HFF-Myc (cell line): ENCODE measurements at places on chromosomes 6 and 20.

DNA sequence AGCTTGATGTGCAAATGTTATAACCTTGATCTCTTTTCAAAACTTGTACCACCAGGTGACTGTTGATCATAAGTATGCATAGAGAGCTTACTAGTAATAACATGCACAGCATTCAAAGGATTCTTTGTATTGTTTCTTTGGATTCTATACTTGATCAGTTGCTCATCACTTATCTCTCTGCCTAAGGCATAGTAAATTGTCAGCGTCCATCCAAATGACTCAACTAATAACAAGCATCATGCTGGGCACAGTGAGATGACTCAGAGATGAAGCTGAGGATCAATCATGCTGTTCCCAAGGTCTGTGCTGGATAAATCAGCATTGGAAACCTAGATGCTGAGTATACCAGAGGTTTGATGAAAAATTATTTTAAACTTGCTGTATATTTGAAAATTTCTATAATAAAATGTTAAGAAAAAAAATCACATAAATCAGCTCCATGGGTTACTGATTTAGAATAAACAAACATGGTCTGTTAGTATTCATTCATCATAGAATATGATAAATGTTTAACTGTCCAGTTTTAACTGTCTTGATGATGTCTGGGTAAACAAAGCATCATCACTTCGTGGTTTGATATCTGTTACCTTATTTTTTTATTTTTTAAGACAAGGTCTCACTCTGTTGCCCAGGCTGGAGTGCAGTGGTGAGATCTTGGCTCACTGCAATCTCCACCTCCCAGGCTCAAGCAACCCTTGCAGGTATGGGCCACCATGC is 45.6 kb upstream of the SGK1 start:
- DNase-seq = no peak

- DNase-seq = no peak
Measured at GRCh38 chr6:38634518-38634917, 5.2 kb downstream of the BTBD9 start.

DNA sequence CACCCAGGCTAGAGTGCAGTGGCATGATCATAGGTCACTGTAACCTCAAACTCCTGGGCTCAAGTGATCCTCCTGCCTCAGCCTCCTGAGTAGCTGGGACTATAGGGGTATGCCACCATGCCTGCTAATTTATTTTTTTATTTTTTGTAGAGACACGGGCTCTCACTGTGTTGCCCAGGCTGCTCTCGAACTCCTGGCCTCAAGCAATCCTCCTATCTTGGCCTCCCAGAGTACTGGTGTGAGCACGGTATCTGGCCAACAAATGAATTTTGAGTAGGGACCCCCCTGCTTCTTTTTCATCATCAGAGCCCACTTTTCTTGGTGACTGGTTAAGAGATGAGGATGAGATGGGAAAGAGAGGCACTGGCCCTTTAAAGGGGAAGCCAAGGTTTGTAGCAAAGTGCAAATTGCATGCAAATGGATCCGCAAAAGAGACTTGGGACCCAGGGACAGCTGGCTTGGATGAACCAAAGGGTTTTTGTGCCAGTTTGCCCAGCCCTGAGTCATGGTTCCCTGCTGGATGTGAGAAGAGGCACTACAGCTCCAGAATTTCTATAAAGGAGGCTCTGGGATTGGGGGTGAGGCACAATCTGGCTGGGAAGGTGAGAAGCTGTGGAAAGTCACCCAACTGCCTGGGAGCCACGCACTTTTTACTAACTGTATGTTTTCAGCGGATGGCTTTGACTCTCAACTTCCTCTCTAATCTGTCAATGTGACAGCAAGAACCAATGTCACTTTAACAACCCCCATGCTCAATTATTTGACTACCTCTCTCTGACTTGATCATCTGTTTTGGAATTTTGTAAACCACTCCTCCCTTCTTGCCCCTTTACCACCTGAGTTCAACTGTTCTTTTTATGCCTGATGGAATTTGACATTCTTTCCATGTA is 58.7 kb upstream of the RNF24 start:
- no peak for DNase-seq

DNA sequence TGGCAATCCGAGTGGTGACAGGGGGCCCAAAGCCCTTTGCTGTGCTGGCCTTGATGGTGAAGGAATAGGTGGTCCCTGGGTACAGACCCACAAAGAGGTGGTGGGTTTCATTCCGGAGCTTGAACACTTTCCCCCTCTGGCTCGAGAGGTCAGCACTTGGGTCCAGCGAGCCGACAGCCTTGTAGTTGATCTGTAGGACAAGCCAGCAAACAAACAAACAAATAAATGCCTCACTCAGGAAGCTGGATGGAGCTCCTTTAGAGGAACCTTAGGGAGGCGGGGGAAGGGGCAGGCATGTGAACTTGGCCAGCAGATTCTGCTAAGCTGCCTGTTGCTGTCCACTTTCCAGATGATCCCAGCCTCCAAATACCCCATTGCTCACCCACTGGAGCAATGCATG is 733.9 kb upstream of the CHD6 start:
- DNase-seq = no peak

- no peak for DNase-seq
Measured at GRCh38 chr6:150631283-150631983, 31.7 kb downstream of the PLEKHG1 start.

DNA sequence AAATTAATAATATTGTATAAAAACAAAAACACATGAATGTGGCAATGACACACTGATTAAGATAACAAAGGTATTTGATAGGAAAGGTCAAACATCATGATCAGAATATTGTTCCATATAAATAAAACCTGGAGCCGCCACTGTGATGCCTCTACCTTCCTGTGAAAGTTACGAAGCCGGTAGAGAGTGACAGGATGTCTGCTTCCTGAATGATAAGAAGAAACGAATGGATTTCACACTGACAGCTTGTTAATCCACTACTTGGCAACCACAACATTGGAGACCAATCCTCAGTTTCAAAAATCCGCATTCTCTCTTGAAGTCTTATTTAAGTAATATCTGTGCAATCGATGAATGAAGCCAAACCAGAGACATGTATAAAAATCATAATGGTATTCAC is 315.1 kb downstream of the HDGFL1 start:
- no peak for DNase-seq

DNA sequence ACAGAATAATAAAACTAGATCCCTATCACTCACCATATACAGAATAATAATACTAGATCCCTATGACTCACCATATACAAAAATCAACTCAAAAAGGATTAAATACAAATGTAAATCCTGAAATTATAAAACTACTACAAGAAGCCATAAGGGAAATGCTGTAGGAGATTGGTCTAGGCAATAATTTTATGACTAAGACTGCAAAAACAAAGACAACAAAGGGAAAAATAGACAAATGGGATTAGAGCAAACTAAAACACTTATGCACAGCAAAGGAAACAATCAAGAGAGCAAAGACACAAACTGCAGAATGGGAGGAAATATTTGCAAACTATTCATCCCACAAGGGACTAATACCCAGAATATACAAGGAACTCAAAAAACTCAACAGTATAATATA is 4.1 kb upstream of the RNF217 start:
- no peak for DNase-seq

- no peak for DNase-seq
Measured at GRCh38 chr6:27940766-27941165, 16.3 kb upstream of the OR2B6 start.

DNA sequence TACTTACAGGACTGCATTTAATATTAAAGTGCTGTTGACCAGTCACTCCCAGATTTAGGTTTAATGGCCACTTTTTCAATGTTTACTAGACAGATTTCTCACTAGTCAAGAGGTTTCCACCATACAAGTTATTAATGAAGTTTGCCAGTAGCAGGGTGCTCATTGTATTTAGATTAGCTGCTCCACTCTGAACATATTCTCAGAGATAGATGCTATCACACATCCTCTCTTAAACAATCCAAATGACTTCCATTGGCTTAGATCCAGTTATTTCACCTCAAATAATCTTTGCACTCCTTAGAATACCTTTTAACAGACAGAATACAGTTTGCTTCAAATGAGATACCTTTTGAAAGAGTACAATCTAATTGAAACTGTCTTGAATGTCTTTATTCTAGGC is 276.1 kb downstream of the HDGFL1 start:
- no peak for DNase-seq

DNA sequence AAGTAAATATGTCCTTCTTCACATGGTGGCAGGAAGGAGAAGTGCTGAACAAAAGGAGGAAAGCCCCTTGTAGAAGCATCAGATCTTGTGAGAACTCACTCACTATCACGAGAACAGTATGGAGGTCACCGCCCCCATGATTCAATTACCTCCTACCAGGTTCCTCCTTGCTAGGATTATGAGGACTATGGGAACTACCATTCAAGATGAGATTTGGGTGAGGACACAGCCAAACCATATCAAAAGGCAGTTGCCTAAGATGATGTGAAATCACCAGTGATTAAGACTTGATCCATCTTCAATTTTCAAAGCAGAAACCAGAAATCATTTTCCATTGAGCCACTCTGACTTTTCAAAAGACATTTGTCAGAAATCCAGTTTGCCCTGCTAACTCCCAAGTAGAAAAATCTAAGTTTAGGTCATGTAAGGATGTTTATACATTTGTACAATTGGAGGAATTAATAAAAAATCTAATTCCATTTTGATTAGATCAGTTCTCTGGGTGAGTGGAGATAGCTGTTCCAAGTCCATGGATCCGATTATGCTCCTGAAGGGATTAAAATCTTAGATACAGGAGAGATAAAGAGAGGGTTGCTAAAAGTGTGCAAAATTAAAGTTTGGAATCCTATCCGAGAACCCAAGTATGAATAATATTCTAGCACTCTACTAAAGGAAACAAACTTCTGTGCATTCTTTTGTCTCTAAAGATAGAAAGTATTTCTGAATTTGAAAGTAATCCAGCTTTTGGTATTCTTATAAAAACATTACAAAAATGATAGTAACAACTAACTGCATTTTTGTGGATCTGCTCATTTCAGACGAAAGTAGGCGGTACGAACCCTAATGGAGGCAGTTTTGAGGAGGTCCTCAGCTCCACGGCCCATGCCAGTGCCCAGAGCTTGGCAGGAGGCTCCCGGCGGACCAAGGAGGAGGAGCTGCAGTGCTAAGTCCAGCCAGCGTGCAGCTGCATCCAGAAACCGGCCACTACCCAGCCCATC is 39.5 kb downstream of the HDDC2 start:
- DNase-seq = no peak

GRCh38 chr6:159116343-159116742 is 52.9 kb upstream of the FNDC1 start:
- DNase-seq = no peak

DNA sequence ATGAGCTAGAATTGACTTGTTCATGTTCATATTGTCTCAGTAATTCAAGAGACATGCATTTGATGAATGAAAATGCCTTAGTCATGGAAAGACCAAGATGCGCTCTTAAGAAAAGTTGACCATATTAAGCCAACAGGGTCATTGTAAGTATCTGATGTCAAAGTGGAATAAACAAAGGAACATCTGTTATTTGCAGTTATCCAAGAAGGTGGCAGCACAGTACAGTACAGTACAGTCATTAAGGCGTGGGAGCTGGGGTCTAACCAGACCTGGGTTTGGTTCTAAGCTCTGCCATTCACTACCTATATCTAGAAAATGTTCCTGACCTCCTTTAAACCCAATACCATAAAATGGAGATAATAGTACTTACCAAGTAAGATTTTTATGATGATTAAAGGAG is 178.1 kb downstream of the BACH2 start:
- no peak for DNase-seq

DNA sequence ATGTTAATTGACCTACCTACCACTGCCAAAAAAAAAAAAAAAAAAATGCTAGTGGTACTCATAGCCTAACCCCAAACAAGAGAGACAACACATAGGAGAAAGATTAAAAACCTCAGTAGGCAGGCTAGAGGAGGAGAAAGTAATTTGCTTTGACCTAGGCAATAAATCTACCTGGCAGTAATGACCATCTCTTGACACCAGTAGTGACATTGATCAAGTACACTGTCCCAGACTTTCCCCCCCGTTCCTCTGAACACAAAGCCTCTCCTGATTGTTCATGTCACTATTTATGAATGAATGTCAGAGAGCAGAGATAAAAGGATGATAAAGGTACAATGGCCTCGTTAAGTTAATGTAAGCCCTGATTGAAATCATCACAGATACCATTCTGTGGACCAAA is 746.8 kb downstream of the CBLN4 start:
- no peak for DNase-seq

DNA sequence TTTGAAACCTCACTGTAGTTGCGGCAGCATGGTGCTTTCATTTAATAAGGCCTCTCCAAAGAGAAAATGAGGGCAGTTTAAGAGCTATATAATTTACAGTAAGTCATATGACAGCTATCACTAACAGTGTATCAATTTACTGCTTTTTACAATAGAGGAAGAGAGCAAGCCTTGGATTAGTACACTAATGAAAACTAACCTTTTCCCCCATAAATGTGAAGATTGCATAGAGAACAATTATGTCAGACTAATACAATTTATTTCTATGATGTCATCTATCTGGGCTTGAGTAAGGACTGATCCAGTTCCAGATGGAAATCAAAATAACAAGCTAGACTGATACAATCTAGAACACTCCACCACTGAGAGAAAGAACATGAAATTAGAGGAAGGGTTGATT is 78.1 kb upstream of the FAM83B start:
- no peak for DNase-seq

GRCh38 chr6:170434117-170434820 is 118.8 kb downstream of the PSMB1 start:
- no peak for DNase-seq
